ENCODE measurements at places on chromosomes 6 and 20.

DNA sequence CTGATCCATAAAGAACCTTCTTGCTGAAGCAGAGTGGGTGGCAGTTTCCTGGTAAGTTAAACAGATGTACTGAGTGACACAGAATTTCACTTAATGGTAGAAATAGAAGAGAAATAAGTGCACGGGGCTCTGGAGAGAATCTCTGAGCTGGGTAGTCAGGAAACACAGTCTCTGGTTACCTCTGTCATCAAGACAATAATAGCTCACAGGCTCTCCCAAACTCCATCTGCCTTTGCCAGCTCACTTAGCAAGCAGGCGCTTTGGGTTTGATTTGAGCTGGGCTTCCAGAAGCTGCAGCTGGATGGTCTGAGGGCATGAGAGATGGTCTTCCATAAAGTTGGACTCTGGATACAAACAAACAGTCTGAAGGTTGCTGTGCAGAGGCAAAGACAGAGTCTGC, 39.6 kb upstream of the PRSS35 start:
- DNase-seq, result no peak

- DNase-seq, result peak; percentile 70
These were observed at the start of gene ITPR3 for GRCh38 chr6:33620856-33621710. ITPR3 (plus strand) TSS chr6:33621322; CDS start chr6:33621603, 281 bp downstream.

GRCh38 chr20:62875419-62876361, 14.1 kb upstream of the TCFL5 start:
- DNase-seq, result peak; percentile 89

DNA sequence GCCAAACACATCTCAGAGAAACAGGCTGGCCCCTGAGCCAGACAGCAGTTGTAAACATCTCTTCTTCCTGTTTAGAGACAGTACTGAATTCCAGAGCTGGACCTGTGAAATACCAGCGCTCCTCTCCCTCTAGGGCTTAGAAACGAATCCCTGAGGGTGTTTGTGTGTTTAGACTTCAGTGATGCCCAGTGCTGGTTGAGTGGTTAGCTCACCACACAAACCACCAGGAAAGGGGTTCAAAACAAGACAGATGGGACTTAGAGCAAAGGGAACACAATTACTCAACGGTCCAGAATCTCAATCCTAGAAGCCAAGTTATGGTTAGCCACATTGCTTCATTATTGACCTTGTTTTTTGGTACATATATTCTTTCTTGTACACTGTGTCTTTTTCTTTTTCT, 108.7 kb upstream of the TMEM170B start:
- no peak for DNase-seq

DNA sequence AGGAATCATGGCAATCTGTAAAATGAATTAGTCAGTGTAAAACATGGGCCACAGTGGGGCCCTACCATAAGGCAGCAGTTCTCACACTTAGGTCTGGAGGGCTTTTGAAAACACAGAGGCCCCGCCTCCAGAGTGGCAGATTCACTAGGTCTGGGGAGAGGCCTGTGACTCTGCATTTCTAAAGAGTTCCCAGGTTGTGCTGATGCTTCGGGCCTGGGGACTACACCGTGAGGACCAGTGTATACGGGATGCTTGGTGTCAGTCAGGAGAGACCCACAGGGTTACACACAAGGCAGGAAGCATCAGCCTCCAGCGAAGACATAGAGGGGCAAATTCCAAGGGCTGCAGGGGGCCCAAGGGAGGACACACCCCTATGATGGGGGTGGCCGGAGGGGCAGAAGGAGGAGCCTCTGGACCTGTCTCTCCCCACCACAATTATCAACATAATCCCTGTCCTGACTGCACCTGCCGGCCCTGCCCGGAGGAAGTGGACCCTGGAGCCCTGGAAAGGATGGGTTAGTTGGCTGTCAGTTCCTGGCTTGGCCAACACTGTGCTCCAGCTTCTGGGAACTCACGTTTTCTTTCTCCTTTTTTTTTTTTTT, 46.7 kb downstream of the FGD2 start:
- DNase-seq, result no peak

Measured in Right ventricle myocardium superior (tissue), 1 donor.